ENCODE measurements at places on chromosomes 6 and 20.

- DNase-seq = no peak
These were observed 99.0 kb downstream of the FIG4 start for GRCh38 chr6:109790131-109790530.

DNA sequence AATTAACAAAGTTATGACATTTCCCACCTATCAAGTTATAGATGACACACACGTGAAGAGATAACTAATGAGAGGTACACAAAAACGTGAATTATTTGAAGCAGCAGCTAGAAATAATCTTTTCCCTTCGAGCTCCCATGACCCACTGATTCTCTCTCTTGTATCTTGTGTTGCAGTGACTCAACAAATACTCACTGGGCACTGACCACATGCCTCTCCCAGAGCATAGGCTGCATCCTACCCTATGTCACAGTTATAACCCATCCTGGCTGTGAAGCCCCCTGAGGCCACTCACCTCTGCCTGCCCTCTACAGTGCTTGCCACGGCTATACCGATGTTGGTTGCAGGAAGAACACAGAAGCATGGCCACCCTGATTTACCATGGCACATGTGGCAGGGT, 91.8 kb downstream of the INSM1 start:
- DNase-seq = no peak

DNA sequence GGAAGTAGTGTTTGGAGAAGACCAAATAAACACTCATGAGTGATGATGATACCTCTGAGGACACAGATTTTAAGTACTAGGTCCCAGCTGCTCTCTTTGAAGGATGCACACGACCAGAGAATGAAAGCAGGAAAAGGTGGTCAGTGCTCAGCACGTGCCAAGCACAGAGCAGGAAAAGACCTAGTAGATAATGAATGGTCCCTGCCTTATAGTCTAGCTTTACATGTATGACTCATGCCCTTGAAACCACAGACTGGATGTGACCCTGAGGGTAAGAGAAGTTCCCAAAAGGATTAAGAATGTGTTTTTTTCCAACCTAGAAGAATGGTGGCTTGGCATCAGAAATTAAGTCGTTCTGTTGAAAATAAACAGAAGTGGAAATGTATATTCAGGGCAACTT, 2.8 kb upstream of the MC3R start:
- DNase-seq = no peak

GRCh38 chr6:56235245-56235644, 12.1 kb downstream of the COL21A1 start:
- no peak for DNase-seq

- no peak for DNase-seq
These were observed 177.2 kb upstream of the TAB2 start for GRCh38 chr6:149140137-149140909.

- DNase-seq = no peak
These were observed 282.6 kb upstream of the ID4 start for GRCh38 chr6:19554356-19555225.

DNA sequence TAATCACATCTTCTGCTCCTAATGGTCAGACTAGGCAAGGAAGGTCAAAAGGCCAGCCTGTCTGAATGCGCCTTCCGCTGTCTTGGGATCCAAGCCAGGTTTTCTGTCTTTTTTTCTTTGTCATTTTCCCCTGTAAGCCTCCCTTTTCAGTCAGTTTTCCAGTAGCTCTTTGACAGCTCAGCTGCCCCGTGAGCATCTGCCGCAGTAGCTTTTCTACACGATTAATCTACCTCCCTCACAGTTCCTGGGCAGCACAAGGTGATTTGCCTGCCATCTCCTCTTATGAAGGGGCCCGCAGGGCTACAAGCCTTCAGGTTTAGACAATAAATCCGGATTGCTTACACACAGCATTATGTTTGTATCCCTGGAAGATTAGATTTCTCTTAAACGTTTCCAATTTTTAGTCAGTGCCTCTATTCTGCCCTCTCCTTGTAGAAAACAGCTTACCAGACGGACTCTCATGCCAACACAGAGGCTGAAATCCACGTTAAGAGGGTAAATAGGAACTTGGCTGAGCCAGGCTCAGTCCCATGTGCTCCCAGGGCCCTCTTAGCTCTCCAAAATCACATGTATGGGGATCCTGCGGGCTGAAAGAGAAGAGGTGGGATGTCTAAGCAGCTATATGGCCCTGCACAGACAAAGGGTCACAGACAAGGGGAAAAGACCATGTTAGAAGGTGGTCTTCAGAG, 77.2 kb downstream of the LY86 start:
- DNase-seq = no peak

DNA sequence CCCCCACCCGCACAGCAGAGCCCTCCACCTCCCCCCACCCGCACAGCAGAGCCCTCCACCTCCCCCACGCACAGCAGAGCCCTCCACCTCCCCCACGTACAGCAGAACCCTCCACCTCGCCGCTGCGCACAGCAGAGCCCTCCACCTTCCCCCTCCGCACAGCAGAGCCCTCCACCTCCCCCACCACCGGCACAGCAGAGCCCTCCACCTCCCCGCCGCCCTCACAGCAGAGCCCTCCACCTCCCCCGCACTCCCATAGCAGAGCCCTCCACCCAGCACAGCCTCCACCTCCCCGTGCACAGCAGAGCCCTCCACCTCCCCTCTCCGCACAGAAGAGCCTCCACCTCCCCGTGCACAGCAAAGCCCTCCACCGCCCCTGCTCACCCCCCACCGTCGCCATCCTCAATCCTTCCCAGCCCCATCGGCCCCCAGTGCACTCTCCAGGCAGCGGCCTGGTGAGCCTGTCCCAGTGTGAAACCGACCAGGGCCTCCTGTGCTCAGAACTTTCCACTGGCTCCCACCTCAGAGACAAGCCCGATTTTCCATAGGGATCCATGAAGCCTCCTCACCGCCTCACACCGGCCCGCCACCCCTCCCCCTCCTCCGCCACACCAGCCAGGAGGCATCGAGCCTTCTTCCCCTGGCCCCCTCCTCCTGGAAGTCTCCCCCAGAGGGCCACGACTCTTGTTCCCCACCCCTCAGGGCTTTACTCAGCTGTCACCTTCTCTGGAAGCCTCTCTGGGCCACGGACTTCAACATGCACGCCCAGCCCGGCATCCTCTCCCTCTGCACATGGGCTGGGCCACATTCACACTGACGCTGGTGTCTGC, 347.1 kb downstream of the ZFAND3 start:
- no peak for DNase-seq

GRCh38 chr6:1716868-1717267, 107.2 kb downstream of the FOXC1 start:
- no peak for DNase-seq

- no peak for DNase-seq
These were observed 68.8 kb downstream of the TMEM170B start for GRCh38 chr6:11606332-11606731.

DNA sequence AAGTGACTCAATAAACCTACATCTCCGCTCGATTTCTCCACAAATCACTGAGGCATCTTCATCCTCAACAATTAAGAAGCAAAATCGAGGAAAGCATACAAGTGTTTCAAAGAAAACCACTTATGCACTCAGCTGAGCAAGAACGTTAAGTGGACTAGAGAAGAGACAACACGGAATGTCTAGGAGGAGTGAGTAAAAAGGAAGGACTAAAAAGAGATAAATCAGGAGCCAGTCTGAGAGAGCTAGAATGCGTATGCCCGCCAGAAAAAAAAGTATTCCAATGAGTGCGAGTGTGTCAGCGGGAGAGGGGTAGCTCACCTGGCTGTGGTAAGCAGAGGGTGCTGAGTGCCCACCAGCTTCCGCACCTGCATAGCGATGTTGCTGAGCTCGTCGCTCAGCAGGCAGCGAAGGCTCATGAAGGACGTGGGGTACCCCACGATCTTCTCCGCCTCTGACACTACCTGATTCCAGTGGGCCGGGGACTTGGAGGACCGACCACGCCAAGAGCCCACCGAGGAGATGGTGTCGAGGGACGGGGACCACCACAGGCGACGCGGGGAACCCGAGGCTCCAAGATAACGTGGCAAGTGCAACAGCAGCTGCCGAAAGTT, 587 bp downstream of the PDSS2 start:
- no peak for DNase-seq

DNA sequence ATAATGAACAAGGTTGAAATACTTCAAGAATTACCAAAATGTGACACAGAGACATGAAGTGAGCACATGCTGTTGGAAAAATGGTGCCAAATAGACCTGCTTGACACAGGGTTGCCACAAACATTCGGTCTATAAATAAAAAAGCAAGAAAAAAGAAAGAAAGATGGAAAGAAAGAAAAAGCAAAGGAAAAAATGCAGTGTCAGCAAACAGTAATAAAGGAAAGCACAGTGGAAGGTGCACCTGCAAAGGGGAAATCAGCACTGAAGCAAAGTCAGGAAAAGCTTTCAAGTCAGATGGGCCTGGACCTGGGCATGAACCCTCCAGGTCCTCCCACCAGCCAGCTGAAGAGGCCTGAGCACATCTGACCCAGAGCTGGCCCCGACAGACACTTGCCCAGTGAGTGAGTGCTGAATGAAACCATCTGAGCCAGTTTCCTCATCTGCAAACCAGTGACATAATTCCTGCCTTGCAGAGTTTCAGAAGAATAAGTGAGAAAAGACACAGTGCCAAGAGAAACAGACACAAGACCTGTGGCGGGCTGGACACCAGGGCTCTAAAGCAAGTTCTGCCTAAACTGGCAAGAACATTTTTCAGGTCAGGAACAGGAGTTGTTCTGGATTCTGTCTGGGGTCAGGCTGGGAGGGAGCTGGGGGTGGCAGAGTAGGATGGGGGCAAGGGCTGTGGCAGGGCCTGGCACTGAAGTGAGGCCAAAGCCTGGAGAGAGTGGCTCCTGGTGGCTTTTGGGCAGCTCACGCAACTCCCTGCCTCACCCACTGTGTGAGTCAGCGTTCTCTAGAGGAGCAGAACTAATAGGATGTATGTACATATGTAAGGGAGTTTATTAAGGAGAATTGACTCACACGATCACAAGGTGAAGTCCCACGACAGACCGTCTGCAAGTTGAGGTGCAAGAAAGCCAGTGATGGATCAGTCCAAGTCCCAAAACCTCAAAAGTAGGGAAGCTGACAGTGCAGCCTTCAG, 23.9 kb upstream of the MICB start:
- DNase-seq = peak; percentile 27

GRCh38 chr20:44036441-44036840, 121.8 kb downstream of the TOX2 start:
- no peak for DNase-seq

DNA sequence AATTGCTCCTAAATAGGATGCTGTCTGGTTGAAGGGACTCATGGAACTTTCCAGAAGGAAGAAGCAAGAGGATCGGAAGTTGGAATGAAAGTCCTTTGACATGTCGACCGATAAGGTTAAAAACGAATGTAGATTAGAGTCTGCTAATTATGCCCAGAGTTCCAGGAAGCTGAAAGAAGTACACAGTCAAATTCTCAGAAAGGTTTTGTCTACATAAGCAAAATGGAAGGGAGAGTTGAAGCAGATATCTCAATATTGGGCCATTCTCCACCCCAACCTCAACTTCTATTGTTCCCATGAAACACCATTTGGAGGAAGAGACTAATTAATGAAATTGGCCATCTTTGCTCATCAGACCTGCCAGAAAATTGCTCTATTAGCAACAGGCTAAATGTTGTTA, 64.0 kb downstream of the CAP2 start:
- DNase-seq = no peak

- DNase-seq = peak; percentile 91
These were observed 122.8 kb downstream of the UST start for GRCh38 chr6:148869585-148869984.

GRCh38 chr6:37592085-37592698, 92.5 kb upstream of the CCDC167 start:
- DNase-seq = no peak

GRCh38 chr20:52219441-52219840, 27.9 kb upstream of the ZFP64 start:
- no peak for DNase-seq

DNA sequence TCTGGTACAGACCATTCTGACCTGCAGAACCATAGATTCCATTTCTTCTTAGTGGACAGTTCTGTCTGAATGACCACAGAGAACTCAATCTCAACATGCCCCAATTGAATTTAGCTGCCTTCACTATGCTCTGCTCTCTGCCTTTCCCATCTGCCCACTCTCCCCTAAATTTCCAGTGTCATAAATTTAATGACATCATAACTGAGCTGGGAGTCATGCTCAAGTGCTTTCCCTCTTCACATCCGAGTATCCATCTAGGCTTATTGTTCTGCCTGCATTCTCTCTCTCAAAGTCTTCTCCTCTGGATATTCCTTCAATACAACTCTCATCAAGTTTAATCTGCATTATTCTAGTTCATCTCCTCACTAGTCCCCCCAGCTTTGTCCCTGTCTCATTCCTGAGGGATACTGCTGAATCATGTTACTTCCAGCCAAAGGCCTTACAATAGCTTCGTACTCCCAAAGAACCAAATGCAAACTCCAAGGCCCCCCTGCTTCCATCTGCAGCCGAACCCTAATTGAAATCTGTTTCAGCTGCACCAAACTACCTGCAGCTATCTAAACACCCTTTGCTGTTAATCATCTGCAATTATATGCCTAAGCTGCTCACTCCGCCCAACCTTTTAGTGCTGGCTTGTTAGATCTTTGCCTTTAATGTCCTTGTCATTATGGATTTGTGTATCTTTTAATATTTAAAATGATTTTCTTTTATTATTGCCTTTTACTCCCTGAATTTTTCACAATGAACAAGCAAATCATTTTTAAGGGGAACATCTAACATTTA, 46.1 kb downstream of the SLC35B3 start:
- DNase-seq = no peak

DNA sequence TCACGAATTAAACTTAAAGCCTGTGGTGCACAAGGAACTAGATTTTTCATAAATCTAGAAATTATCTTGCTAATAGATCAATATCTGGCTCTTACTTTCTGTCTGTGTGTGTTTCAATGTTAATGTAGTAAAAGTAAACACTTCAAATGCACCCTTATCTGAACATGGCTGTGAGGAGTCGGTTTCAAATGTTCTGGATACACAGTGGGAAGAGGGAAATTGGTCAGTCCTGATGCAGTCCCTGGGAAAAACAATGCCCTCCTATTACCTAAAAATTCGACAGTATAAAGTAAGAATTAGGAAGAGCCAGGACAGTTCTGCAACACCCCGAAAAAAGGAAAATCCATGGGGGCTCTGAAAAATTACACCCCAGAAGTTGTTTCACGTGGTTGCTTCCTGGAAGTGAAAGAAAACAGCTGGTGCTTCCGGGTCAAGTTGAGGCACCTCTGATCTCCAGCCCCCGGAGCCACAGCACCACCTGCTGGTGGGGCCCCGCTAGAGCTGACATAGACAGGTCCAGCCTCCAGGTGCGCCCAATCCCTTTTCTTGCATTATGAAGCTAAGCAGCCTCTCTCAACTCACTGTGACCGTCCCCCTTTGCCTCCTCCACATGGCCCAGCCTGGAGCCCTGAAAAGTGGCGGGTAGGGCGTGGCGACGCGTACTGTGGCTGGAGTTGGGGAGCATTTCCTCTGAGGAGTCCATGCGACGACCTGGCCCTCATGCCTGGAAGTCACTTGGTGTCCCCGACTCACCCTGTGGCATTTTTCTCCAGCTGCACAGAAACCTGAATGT, 8.3 kb downstream of the SEMG2 start:
- DNase-seq = no peak

DNA sequence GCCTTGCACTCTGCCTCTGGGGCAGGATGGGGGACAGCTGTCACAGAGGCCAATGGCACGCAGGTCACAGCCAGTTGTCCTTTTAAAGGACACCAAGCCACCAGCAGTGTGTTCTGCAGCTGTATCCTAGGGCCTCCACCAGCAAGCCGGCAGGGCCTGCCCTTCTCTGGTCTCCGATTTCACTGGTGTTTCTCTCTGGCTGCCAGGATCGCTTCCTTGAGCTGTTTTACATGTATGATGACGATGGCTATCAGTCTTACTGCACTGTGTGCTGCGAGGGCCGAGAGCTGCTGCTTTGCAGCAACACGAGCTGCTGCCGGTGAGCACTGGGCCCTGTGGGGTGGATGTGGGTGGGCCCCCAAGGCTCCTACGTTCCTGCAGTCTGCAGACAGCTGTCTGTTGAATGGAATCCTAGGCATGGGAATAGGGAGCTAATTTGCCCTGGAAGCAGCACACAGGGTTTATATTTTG, 22.7 kb upstream of the MAPRE1 start:
- peak; percentile 45 for DNase-seq

Data from skeletal muscle cell (primary cell).